ENCODE measurements at places on chromosomes 6 and 20.

DNA sequence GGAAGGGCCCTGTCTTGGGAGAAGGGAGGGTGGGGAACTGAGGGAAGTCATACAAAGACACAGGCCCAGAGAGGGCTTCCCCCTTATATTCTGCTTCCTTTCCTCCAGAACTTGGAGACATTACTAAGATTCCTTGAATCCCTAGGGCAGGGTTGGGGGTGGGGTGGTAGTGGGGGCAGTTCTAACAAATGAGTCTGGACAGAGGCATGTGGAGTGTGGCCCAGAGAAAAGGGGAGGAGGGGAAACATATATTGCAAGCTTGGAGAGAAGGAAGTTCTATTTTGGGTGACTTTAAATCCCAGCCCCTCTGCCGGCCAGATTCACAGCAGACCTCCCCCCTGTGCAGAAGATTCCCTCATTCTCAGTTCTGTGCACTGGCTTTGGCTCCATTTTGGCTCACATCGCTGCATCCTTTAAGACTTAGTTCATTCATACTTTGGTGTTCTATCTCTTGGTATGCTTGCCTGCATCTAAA, 43.7 kb downstream of the DAAM2 start:
- DNase-seq = no peak

DNA sequence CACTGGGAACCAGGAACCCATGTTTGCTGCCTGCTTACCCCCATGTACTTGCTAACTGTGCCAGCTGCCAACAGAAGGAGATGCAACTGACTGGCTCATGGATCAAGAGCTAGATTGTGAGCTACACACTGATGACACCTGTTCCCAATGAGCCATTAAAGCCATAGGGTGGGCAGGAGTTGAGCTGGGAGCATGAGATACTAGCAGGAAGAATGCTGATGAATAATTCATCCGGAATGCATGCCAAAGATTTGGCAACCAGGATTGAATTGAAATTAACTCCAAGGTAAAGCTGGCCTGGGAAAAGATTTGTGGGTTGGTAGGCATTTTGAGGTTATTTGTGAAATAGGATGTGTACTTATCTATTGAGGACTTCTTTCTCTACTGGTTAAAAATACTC, 631.1 kb downstream of the KIF16B start:
- no peak for DNase-seq

DNA sequence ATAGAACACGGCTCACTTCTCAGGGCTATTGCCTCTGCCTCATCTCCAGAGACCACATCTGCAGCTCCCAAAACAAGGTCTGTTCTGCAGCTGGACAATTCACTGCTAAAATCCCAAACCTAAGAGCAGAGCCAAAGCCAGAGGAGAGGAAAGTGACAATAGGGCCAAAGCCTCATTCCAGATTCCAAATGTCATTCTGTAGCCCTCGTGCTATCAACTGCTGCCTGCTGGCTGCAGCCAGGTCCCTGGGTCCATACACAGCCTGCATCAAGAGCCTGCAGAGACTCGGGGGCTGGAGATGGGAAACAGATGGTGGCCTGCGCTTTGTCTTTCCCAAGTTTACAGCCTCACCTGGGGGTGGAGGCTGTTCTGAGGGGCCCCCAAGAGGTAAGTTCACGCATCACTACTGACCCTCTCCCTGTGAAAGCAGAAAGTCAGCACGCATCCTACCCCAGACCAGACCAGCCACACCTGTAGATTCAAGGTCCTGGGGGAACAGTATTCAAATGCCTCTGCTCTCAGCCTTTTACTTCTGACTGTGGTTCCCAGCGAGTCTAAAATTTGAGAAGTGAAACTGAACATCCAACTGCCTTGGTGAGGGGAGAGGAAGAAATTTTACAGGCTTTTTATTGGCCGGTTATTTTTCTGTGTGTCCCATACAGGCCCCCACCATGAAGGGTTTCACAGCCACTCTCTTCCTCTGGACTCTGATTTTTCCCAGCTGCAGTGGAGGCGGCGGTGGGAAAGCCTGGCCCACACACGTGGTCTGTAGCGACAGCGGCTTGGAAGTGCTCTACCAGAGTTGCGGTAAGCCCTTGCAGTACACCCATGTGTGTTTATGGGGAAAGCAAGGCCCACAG, at the start of gene LY86:
Gene LY86, plus strand, starts transcription at position 657 of the 860 bp plus-strand sequence. Its CDS starts 15 bp downstream, at position 672.
- DNase-seq = no peak

- no peak for DNase-seq
Measured at GRCh38 chr6:2688401-2689064, 62.2 kb downstream of the MYLK4 start.

DNA sequence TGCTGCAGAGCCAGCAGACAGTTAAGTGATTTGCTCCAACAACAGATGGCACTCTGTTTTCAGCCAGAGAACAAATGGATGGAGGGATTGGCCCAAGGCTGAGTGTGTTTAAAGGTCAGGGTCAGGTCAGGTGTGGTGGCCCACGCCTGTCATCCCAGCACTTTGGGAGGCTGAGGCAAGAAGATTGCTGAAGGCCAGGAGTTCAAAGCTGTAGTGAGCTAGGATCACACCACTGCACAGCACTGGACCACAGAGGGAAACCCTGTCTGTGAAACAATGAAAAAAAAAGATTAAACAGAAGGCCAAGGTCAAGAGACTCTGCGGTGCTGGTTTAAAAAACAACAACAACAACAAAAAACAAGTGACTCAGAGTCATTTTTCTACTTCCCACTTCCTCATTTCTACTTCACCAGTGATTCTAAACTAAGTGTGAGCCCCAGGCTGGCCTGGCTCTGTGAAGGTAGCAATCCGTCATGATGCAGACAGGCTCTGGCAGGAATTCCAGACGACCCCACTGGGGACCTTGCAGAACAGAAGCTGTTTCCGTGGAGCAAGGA, 42.5 kb upstream of the ARMC2 start:
- no peak for DNase-seq

- peak; percentile 43 for DNase-seq
Measured at GRCh38 chr6:139474145-139475108, 100.0 kb upstream of the CITED2 start.

DNA sequence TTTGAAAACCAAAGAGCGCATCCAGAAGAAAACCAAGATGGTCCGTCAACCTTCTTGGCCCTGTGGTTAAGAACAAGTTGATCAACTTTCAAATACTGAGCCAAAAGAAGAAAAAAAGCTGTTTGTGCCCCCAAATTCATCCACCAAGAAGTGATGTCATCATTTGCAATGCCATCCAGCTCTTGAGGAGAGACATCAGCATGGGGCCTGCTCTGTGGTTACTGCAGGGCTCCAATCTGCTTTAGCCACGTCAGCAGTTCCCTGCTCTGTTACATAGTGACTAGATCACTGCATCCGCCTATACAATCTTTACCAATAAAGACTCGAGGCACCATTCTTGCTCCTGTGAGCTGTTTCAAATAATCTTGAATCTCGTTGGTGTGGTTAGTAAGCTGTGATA, 75.0 kb upstream of the BLCAP start:
- no peak for DNase-seq

GRCh38 chr6:6748001-6748400, 159.5 kb downstream of the LY86 start:
- no peak for DNase-seq

DNA sequence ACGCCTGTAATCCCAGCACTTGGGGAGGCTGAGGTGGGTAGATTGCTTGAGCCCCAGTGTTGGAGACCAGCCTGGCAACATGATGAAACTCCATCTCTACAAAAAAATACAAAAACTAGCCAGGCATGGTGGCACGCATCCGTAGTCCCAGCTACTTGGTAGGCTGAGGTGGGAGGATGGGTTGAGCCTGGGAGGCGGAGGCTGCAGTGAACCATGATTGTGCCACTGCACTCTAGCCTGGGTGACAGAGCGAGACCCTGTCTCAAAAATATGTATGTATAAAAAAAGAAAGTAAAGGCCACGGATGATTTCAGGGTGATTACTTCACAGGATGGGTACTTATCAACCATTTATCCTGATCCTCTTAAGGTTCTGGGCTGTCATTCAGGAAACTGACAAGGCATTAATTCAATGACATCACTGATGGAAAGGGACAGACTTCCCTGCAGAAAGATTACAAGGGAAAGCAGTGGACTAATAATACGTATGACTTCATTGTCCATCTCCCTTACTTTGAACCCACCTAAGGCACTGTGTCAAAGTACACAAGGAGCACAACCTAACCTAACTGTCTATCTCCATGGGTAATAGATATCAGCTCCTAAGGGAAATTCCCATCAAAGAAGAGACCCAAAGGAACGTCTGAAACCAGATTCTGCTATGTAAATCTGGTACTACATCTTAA, 61.2 kb downstream of the ZMYND8 start:
- DNase-seq = no peak

GRCh38 chr6:167210375-167211294, 52.9 kb upstream of the GPR31 start:
- DNase-seq = no peak

- no peak for DNase-seq
Measured at GRCh38 chr6:4039348-4039747, 39.6 kb downstream of the FAM217A start.
